NCI-H2029 (cell line): ENCODE measurements at places on chromosomes 1 and 21.

DNA sequence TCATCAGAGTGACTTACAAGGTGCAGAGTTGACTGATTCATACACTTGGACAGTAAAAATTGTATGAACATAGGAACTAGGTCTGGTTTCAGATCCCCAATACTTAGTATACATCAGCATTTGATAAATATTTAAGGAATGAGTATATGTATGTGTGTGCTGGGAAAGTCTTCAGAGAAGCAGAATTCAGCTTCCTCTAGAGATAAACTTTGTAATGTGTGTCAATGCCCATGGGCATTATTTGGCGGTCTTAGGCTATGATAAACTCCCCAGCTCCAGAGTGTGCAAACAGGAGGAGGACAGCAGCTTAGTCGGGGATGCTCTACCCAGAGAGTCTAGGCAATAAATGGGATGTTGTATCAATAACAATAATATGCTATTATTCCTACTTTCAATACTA is 2.9 kb upstream of the CAMK1G start:
- no peak for DNase-seq

DNA sequence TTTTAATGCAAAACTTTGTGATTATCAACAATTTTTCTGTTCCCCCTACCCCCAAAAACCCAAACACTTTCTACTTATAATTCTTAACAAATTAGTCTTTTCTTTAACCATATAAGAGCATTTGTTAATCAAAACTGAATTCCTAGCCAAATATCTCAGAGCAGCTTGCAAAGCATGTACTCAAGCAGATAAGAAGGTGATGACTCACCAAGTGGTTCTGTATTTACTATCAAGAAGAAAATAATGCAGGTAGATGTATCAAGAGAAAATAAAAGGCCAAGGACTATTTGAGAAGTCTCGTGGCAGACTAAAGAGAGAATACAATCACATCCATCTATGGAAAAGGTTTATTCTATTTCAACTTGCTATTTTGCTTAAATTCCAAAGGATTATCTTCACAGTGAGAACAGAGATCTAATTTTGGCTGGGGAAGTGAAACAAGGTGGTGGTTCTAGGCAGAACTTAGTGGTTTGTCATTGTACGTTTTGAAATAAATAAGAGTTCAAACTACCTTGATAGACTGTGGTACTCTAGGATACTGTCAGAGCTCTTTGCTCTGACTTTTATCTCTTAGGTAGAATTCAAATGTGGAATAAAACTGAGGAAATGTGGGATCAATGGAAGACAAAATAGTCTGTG is 94.7 kb upstream of the NRIP1 start:
- no peak for DNase-seq

DNA sequence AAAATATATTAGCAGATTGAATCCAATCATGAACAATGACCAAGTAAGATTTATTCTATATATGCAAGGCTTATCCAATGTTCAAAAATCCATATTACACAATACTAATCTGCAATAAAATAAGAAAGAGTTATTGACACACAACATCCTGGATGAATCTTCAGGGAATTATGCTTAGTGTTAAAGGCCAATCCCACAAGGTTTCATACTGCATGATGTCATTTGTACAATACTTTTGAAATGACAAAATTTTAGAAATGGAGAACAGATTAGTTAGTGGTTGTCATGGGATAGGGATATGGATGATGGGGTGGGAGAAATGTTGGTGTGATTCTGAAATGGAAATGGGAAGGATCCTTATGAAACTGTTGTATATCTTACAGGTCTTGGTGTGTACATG is 425.7 kb downstream of the SIPA1L2 start:
- no peak for DNase-seq

GRCh38 chr21:41894511-41894910 is 15.4 kb upstream of the PRDM15 start:
- DNase-seq: no peak

GRCh38 chr1:62062087-62062486 is 132.6 kb upstream of the L1TD1 start:
- no peak for DNase-seq

DNA sequence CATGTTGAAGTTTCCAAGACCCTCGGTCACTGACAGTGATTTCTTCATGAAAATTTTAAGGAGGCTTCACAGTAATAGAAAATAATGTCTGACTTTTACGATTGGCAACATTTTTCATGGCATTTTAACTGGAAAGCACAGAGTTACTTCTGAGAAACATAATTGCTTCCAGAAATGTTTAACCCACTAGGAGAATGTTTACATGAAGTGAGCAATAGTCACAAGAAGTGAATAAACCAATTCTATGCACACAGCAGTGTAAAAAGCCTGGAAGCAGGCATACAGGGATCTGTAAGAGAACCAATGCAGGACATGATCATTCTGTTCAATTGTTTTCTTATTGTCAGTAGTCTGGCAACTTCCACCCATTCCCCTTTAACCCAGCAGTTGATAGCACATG is 316.2 kb upstream of the CXADR start:
- no peak for DNase-seq

DNA sequence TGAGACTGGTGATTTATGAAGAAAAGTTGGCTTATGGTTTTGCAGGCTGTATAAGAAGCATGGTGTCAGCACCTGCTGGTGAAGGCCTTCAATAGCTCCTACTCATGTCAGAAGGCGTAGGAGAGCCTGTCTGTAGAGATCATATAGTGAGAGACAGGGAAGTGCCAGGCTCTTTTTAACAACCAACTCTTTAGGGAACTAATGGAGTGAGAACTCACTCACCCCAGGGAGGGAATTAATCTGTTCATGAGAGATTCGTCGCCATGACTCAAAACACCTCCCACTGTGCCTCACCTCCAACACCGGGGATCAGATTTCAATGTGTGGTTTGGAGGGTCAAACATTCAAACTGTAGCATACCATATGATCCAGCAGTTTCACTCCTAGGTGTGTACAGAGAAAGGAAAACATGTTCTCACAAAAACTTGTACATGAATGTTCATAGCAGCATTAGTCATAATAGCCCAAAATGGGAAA is 72.6 kb downstream of the TTC3 start:
- DNase-seq: no peak
